ENCODE measurements at places on chromosomes 3 and 15.

- DNase-seq = no peak
Observed at GRCh38 chr3:185517387-185518130, 18.7 kb upstream of the TMEM41A start.

- DNase-seq = no peak
Observed at GRCh38 chr3:72408983-72409779, 439.1 kb downstream of the SHQ1 start.

- DNase-seq = peak; percentile 66
Observed at GRCh38 chr15:99104788-99105513, at the start of gene SYNM. SYNM (plus strand) TSS chr15:99105080; CDS start chr15:99105200, 120 bp downstream.

DNA sequence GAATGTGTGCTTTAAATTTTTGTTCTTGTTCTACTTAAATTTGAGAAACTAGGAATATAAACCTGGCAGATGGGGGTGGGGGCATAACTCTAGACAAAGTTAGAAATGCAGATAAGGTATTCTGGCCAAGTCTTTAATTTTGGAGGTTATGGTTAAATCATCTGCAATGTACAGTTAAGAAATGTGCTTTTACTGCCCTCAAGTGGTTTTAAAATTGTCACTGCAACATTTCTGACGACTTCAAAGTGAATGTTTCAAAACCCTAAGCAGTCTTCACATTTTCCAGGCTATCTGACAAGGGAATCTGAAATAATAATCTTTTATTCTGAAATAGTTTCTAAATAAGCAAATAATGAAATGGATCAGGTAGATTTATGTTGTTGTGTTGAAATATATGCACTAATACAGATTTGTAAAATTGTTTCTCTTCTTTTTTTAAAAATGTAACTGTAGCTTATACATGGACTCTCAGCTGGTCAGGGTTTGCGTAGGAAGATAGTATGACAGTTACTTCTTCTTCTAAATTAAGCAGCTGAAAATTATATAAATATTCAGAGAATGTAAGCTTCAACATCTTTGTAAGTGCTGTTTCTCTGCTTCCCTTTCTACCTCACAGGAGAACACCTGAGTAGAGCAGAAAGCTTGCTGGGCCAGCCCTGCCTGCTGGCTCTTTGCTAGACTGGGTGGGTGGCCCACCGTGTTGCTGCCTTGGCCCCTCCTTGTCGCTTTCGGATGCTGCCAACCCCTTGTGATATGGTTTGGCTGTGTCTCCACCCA lies 45.0 kb downstream of the SUCNR1 start:
- DNase-seq = peak; percentile 76

DNA sequence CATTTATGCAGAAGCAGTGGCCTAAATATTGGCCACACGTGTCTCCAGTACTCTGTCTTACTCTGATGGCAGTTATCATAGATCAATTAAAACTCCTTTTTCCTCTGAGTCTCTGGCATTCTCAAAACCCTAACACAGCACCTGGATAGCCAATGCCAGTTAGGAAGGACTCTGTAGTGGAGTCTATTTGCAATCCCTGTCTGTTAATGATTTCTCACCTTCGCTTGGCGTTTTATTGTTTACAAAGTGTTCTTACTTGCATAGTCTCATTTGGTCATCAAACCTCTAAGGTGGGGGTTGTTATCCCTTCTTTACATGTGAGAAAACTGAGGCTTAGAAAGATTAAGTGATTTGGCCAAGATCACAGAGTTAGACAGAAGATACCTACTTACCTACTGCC lies 258.8 kb downstream of the IL5RA start:
- no peak for DNase-seq

DNA sequence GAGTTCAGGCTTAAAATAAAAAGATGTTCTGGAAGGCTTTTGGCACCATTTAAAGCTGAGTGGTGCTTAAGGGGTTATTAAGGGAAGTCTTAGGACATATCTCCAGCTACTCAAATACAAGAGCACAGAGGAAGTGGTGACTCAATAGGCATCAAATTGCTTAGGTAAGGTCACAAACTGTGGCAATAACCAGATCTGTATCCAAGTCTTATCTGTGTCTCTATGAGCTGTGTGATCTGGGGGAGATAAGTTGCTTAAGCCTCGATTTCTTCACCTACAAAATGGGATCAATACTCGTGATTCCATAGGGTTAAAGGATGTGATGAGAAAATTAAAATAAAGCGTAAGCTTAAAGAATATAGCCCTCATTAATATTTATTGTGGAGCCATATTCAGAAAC lies 7.6 kb downstream of the HDC start:
- no peak for DNase-seq

GRCh38 chr3:41115069-41115468 lies 84.2 kb upstream of the CTNNB1 start:
- no peak for DNase-seq

- DNase-seq = no peak
Observed at GRCh38 chr3:115211810-115212492, 64.9 kb upstream of the ZBTB20 start.

DNA sequence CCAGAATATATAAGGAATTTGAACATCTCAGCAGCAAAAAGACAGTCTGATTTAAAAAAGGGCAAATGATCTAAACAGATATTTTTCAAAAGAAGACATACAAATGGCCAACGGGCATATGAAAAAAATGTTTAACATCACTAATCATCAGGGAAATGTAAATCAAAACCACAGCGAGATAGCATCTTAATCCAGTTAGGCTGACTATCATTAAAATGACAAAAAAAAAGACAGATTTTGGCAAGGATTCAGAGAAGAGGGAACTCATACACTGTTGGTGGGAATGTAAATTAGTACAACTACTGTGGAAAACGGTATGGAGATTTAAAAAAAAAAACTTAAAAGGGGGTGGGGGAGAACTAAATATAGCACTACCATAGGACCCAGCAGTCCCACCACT lies 47.9 kb downstream of the RNF13 start:
- no peak for DNase-seq

GRCh38 chr3:124584552-124585391 lies 145.5 kb upstream of the UMPS start:
- DNase-seq = no peak

DNA sequence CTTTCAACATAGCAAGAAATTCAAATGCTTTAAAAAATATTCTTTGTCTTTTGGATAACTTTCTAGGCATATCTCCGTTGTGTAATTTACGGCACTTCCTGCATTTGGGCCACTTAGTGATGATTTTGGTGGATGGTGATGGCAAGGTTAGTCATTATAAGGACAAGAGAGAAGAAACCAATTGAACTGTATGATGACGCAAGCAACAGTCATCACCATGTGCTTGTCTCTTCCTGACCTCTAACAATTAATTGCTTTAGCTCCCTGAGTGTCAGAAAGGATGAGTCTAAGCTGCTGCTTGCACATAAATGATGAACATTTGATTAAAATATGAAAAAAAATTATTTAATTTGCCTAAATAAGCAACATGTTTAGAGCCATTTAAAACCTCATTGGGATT lies 11.3 kb upstream of the P2RY12 start:
- DNase-seq = no peak

GRCh38 chr3:65107174-65107573 lies 419.4 kb upstream of the ADAMTS9 start:
- no peak for DNase-seq

DNA sequence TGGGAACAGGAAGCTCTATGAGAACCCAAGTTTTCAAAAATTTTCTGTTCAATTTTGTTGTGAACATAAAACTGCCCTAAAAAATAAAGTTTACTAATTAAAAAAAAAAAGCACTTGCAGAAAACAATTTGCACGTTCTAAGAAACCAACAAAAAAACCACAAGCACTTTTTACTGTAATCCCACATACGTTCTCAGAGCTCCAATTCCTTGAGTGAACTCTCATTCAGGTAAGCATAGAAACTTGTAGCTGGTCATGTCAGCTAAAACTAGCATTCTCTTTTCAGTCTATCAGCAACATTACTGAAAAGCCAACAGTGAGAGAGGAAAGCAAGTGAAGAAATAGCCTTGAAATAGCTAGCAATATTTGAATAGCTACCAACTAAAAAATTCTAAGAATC lies 11.5 kb upstream of the TMF1 start:
- DNase-seq = no peak

- DNase-seq = peak; percentile 38
Observed at GRCh38 chr15:74320352-74321247, 46.8 kb downstream of the CYP11A1 start.

DNA sequence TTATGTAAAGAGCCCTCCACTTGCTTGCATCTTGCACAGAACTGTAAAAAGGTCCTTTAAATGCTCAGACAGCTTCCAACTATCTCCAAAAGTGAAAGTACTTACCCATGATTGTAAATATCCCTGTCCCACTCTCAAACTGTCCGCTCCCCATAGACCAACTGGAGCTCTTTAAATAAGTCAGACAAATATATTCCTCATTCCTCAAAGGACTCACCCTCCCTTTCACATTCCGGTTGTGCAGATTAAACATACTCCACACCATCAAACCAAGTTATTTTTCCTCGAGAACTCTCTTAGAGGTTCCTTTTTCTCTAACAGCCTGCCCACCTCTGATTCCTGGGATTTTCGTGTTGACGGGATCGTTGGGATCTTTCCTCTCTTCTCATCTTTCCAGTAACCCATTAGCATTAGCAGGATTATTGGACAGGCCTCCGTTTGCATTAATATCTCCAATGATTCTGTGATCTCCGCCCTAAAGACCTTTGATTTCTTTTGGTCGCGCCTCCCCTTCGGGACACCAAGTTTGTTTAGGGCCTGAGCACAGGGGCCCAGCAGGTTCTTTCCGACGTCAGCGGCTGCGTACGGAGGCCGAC lies 763 bp downstream of the GOLGB1 start:
- DNase-seq = no peak

DNA sequence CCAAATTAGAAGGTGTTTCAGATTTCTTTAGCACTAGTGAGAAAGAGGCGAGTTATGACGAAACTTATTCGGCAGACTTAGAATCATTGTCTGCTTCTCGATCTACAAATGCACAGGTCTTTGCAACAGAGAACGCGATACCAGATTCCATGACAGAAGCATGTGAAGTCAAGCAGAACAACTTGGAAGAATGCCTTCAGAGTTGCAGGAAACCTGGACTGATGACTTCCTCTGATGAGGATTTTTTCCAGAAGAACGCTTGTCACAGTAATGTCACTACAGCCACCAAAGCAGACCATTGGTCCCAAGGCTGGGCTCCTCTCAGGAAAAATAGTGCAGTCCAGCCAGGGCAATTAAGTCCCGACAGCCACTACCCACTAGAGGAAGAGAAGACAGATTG lies 50.6 kb downstream of the CDAN1 start:
- no peak for DNase-seq

DNA sequence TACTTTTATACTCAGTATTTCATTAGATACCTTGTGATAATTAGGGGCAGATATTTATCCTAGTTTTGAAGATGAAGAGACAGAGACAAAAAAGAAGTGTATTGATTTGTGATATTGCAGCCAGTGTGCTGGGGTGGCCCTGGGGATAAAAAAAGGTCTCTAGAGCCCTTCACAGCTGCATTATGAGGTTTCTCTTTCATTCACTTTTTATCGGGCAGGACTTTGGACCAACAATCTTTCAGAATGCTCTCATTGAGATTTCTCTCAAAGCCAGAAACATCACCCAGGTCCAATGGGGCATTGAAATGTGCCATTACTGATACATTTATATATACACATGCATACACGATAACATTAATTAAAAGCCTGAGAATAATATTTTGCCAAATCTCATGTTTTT lies 20.5 kb upstream of the SELENOT start:
- no peak for DNase-seq

- DNase-seq = no peak
Observed at GRCh38 chr3:89955156-89955555, 847.7 kb downstream of the EPHA3 start.

DNA sequence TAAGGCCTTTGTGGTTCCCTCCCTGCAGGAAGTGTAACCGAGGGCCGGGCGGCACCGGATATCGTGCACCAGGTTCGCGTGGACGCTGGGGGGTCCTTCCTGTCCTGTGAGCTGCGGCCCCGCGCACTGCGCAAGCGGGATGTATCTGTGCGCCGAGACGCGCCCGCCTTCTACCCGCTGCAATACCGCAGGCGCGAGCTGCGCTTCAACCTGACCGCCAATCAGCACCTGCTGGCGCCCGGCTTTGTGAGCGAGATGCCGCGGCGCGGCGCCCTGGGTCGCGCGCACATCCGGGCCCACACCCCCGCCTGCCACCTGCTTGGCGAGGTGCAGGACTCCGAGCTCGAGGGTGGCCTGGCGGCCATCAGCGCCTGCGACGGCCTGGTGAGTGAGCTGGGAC lies 35.9 kb downstream of the SAXO2 start:
- DNase-seq = no peak

- no peak for DNase-seq
Observed at GRCh38 chr3:114093596-114093995, 37.1 kb downstream of the QTRT2 start.

- DNase-seq = no peak
Observed at GRCh38 chr3:15360788-15361493, 28.6 kb upstream of the SH3BP5 start.

GRCh38 chr3:188342991-188343732 lies 189.2 kb downstream of the LPP start:
- DNase-seq = no peak

- no peak for DNase-seq
Observed at GRCh38 chr3:15528854-15529537, 7.5 kb upstream of the COLQ start.

DNA sequence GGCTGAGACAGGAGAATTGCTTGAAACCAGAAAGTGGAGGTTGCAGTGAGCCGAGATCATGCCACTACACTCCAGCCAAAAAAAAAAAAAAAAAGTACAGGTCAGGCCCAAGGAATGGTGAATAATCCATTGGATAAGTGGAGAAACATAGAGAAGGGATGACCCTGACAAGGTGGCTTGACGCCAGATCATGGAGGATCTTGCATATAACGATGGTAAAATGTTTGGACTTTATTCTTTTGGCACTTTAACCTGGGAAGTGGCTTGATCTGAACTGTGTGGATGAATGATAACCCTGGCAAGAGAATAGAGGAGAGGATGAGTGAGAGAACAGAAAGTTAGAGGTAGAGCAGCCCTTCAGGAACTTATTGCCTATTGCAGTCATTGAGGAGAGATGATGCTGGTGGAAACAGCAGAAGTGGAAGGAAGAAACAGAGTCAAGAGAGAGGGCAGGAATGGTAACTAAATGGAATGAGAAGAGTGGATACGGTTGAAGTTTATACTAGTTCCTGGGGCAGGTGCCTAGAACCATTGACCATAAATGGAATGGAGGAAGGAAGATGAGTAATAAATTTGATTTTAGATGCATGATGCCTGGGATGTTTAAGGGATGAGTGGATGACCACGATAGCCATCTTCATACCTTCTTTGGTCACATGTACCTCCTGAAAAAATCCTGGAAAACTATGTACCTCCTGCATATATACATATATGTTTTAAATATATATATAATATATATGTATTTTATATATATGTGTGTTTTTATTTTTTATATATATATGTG lies 57.8 kb downstream of the BLM start:
- DNase-seq = peak; percentile 69

GRCh38 chr3:108093021-108093420 lies 2.2 kb upstream of the CD47 start:
- DNase-seq = no peak

GRCh38 chr3:37308247-37308646 lies 133.9 kb upstream of the LRRFIP2 start:
- DNase-seq = no peak

- no peak for DNase-seq
Observed at GRCh38 chr3:100084100-100084806, 30.0 kb downstream of the FILIP1L start.

GRCh38 chr3:71180524-71180923 lies 403.0 kb downstream of the FOXP1 start:
- no peak for DNase-seq
